PC-3 (cell line): ENCODE measurements at places on chromosomes 3 and 15.

GRCh38 chr3:127629467-127630403, 750 bp downstream of the PODXL2 start:
- no peak for DNase-seq

DNA sequence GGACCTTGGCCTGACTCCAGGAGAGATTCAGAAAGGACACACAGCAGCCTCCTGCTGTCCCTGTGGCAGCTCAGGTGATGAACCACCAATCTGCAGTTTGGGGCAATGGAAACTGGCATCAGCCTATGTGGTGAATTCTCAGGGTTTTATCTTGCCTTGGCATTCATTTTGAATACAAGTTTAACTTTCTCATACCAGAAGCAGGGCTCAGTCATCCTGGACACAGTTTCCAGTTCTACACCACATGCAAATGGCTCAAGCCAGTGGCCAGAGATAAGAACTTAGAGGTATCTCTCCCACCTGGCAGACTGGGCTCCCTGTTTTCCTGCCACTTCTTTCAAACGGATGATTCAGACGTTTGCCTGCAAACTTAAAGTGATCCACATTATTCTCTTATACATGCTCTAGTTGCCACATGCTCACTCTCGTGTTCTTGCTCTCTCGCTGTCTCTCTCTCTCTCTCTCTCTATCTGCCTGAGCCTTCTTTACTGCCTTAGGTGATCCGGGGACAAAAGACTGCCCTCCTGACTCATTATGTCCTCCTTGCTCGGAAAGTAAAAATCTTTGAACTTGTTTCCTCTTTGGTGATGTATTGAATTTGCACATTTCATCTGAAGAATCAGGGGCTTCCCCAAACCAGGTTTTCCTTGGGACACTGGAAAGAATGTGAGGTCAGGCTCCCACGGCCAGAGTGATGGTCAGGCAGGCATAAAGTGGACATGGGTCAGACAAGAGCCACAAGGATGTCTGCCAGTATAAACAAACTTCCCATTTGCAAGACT, 99.6 kb upstream of the STT3B start:
- DNase-seq = no peak

- no peak for DNase-seq
These were observed 424.1 kb upstream of the THBS1 start for GRCh38 chr15:39156646-39157250.

DNA sequence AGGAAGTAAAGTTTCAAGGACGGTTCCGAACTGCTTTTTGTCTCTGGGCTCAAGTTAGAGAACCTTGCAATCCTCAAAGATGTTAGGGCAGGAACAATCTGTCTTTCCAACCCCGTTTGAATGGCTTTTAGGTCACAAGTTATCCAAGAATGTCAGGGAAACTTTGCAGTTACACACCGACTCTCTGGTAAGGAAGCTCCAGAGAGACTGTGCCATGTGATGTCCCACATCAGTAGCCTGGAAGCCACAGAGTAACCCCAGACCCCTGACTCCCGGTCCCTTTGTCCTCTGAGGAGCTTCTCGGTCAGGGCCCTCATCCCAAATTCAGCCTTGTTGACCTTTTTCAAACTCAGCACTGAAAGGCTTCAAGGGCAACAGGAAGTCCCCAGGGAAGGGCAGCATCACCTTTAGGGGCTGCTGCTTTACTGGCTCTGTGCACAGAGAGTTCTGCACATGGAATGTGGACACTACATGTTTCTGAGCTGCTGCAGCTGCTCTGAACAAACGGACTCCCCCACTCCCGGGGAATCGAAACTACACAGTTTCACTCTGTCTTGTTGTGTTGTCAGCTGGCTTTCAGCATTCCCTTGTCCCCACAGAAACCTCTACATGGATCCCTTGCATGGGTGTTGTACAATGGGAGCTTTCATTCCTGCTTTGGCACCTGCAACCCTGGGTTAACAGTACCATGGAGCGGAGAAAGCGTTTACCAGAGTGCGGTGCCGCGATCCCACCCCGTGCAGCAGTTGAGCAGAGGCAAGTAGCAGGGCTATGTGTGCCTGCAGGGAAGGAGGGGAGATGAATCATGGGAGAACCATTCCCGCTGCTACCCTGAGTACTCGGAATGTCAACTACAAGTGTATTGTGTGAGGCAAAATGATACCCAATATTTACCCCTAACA, 408.2 kb upstream of the THBS1 start:
- DNase-seq = no peak

- DNase-seq = no peak
These were observed 29.8 kb upstream of the FAM98B start for GRCh38 chr15:38424101-38424552.
